Activated naive CD8-positive, alpha-beta T cell treated with anti-CD3 and anti-CD28 coated beads, Interleukin-2, amount 10 ng/mL, durations not matched to agents 7 days and 5 days (primary cell): ENCODE measurements at places on chromosomes 2 and 18.

DNA sequence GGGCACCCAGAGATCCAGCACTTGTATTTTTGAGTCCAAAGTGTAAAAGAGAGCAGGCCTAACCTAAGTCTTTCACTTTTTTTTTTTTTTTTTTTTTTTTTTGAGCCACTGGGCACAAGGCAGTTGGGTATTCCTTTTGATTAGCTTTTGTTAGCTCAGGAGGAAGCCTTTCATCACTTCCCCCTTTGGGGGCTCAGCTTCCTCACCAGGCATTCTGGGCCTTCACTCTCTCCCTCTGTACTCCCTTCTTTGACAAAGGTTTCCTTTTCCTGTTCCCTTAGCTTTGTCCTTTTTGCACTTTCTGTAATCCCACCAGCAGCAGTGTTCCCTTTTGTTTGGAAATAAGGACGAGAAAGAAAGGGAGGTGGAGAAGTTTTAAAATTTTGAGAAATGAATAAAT is 88.2 kb downstream of the PKP4 start:
- no peak for DNase-seq

DNA sequence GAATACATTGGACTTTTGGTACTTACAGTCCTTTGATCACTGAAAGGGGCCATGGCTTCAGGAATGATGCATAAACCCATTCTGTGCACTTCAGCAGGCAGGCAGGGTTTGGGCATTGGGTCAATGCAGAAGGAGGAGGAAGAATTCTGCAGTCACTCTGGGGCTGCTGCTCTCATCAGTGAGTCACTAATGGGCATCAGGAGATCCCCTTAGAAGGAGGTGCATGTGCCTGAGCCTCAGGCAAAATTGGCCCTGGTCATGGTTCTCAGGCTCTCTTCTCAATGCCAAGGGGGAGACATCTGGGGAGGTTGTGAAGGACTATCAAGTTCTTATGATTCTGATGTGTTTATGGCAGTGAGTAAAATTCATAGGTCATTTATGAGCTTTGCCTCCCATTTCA is 52.0 kb upstream of the TNP1 start:
- DNase-seq: no peak

- DNase-seq: no peak
Measured at GRCh38 chr18:40529478-40529877, 1425.6 kb upstream of the PIK3C3 start.

- no peak for DNase-seq
Measured at GRCh38 chr2:46365913-46366667, 68.9 kb downstream of the EPAS1 start.

- DNase-seq: no peak
Measured at GRCh38 chr2:161136696-161137324, 23.4 kb upstream of the TANK start.

GRCh38 chr2:178265851-178266250 is 71.5 kb downstream of the OSBPL6 start:
- DNase-seq: no peak

GRCh38 chr2:54949431-54949830 is 100.8 kb downstream of the RTN4 start:
- no peak for DNase-seq
